Calu3 (cell line): ENCODE measurements at places on chromosomes 12 and 14.
A peak's percentile ranks its signal among the peaks of the same experiment; 100 is the strongest.

DNA sequence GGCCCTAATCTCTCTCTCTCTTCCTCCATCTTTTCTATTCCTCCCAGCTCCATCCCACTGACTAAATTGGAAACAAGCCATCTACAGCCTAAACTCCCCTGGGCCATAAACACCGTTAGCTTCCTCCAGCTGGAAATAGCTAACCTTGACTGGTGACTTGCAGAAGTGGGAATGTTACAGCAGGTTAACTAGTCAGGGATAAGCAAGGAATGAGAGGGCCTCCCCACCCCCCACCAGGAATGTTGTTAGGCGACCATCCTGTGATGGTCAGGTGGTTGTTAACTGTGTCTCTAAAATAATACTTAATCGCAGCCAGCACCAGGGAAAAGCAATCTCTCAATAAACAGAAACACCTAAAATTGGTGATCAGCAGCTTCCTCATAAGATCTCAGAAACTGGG is 40.8 kb downstream of the MIS18BP1 start:
- DNase-seq = no peak

GRCh38 chr12:10016881-10017280 is 6.5 kb downstream of the CLEC12B start:
- DNase-seq = no peak

DNA sequence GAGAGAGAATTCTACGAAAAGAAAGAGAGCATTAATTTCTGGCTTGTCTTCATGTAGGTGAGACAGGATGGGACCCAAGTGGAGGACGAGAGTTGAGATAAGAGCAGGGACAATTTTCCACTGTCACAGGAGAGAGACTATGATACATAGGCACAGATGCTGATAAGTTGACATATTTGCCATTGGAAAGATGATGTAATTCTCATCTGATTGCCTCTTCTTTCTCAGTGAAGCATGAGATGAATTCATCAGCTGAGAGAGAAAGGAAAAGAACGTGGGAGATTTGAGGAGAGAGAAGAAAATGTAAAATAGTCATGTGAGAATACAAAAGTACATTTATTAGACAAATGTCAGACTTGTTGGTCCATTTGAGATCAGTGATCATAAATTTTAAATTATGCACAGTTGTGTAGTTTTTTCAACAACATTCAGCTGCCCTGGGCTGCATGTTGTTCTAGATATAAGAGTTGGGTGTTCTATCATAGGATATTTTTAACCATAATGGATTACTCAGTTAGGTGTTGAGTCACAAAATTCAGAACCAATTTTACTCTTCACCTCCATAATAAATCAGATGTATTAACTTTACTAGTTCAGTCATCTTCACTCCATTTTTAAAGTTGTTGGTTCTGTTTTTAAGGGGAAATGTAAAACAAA is 222.9 kb downstream of the DPY19L2 start:
- DNase-seq = no peak

DNA sequence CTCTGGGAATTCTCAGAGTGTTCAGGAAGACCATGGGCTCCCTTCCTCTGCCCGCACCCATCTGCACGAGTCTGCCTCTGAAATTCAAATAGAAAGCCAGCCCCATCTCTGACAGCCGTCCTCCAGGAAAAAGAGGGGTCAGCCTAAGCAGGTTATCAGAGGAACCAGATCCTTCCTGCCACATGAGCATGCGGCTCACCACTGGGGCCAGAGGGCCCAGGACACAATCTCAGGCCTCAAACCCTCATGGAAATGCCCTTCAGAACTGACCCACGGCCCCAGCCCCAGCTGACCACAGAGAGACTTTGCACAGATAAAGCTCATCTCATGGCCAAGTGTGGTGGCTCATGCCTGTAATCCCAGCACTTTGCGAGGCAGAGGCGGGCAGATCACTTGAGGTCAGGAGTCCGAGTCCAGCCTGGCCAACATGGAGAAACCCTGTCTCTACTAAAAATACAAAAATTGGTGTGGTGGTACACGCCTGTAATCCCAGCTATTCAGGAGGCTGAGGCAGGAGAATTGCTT is 23.2 kb downstream of the PXN start:
- DNase-seq = no peak

DNA sequence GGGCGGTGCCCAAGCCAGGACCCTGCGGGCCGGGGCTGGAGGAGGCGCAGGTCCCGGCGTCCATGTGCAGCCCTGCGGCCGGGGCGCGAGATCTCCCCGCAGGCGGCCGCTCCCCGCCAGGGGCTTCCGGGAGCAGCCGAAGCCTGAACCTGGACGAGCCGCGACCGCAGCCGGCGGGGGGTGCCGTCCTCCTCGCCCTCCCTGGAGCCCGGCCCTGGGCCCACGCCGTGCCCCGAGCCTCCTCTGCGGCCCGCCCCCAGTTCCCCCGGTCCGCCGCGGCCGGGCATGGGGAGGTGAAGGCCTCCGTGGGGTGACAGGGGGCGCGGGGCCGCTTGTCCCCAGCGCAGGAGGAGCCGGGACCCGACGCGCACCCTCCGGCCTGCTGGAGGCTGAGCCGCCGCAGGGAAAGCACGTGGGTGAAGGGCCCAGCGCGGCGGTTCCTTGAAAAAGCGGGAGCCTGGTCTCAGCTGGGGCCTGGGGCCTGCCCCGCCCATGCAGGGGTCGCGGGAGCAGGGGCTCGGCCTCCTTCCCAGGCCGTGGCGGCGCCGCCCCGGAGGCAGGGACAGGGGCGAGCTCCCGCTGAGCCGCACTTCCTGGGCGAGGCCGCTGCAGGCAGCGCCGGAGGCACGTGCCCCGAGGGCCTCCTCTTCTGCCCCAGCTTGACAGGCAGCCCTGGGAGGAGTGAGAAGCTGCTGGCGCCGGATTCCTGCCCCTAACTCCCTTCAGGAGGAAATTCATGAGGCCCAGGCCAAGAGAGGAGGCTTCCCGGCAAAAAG is 55.6 kb upstream of the PPP2R5C start:
- DNase-seq = peak; percentile 53

DNA sequence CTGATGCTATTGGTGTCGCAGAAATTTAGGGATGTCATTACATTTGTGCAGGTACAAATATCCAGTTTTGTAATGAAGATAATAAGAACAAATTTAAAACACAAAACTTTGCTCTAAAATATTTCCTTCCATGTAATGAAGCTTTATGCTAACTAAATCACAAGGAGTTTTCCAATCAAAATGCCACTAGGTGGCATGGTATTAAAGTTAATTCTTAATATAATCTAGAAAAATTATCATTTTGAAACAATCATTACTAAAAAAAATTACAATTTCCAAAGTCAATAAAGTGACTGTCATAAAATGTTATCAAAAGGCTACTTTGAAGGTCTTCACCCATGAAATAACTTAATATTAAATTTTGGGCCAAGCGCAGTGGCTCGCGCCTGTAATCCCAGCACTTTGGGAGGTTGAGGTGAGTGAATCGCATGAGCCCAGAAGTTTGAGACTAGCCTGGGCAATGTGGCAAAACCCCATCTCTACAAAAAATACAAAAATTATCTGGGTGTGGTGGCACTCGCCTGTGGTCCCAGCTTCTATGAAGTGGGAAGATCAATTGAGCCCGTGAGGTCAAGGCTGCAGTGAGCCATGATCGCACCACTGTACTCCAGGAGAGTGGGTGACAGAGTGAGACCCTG is 77.4 kb downstream of the KIF21A start:
- DNase-seq = no peak

DNA sequence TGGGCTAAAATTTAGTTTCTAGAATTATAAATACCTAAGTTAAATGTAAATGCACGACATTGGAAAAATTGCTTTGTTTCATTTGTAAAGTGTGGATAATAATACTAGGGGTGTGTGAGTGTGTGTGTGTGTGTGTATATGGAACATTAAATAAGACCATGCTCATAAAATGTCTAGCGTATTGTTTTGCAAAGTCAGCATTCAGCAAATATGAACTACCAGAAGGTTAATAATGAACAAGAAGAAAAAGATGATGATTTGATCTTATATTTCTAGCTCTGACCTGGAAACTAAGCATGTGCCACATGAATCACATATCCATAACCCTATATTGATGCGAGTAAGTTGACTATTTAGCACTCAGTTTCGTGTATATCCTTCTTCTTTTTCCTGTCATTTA is 44.9 kb upstream of the MDGA2 start:
- DNase-seq = no peak

- no peak for DNase-seq
Measured at GRCh38 chr12:102522768-102523167, 42.4 kb upstream of the IGF1 start.

DNA sequence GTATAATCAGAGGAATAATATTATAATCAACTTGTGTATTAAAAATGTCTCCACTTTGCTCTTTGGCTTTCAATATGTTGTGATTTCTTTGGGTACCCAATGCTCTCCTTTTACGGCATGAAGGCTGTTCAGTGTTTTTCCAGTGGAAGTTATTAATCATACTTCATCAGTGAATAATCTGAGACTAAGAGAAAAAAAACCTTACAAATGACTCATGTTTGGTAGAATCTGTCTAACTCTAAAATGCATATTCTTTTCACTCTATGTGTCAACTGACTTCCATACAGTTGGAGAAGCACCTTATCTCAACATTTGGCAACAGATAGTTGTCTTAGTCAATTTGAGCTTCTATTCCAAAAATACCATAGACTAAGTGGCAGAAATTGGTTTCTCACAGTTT is 82.2 kb downstream of the PTPRO start:
- DNase-seq = no peak

DNA sequence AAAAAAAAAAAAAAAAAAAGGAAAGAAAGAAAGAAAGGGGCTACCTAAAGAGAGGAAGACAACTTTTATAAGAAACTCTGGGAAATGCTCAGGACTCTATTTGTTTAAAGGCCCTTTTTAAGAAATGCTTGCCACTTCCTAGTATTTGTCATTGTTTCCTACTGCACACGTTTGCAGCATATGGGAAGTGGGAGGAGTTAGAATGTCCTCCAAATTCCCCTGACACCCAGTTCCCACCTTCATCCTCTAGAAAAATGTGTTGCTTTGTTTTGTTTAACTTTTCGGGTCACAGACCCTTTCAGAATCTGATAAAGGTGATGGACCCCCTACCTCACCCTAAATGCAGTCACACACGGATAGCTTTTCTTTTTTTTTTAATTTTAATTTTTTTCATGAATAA is 40.8 kb downstream of the NINJ2 start:
- DNase-seq = no peak

DNA sequence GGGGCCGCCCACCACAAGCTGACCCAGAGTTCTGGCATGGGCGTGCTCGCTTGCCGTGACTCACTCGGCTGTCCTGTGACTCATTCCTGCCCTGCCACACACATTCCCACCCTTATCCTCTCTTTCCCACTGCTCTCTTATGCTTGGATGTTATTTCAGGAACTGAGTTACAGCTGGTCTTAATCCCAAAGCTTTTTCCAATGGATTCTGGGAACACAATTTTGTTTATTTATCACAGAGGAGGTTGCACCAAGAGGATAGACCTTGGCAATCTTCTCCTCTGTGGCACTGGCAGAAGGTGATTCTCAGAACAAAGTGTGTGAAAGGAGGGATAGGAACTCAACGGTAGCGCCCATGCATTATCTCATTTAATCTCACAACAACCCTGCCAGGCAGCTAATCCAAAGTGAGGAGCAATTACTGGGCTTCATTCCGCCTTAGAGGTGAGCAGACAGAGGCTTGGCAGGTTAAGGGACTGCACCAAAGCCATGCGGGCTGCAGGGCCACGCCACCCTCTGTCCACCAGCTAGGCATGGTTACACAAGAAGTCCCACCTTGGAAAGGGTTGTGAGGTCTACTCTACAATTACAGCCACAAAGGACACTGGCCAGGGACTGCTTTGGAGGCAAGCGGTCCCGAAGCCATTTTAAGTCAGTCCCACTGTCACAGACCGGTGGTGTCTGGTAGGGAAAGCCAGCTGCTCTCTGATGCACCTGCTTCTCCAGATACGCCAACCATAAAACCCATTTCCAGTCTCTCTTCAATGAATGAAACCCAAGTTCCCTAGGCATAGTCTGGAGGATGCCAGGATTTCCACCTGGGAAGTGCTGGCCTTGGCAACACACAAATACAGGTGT is 32.9 kb downstream of the SYNE3 start:
- peak; percentile 71 for DNase-seq

GRCh38 chr14:75609606-75610475 is 31.4 kb downstream of the FLVCR2 start:
- no peak for DNase-seq
